Activated CD8-positive, alpha-beta T cell treated with anti-CD3 and anti-CD28 coated beads for 36 hours (primary cell): ENCODE measurements at places on chromosomes 6 and 20. TPM values are rescaled to one million over a fixed set of nuclear protein-coding genes. Genes with fewer than 3 reads are reported as not detected.

The CCN6 gene
- not detected for total RNA-seq

The PTPN1 gene
- total RNA-seq = 65.1 TPM

The RBM24 gene
- total RNA-seq = not detected

GRCh38 chr6:1670711-1671462, 61.2 kb downstream of the FOXC1 start:
- H3K36me3 ChIP-seq = peaks cover 2% of the 10 kb centered on the region
- no peak overlapping the region for H3K27ac ChIP-seq
- H3K27me3 ChIP-seq = no peaks in the 10 kb centered on the region
- H3K4me3 ChIP-seq = no peak overlapping the region

DNA sequence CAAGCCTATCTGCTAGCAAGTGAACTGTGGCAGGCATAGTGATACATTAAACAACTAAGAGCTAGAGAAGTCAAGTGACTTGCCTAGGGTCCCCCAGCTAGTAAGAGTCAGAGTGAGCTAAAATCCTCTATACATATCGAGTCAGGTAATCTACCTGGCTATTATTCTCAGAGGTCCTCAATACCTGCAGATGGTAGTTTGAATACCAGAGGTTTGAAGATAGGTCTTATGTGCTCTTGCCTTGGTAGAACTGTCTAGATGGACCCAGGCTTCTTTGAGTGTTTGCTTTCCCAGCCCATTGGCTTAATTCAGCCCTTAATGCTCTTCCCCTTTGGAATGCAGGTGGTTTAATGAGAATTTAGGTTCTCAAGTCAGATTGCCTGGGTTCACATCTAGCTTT, 1.1 kb downstream of the ERGIC3 start:
- DNase-seq = no peak
- peak overlapping the region; percentile 87 for H3K27ac ChIP-seq
- H3K27me3 ChIP-seq = no peaks in the 10 kb centered on the region
- peaks cover 17% of the 10 kb centered on the region for H3K4me1 ChIP-seq
- peak overlapping the region; percentile 79 for H3K4me3 ChIP-seq

DNA sequence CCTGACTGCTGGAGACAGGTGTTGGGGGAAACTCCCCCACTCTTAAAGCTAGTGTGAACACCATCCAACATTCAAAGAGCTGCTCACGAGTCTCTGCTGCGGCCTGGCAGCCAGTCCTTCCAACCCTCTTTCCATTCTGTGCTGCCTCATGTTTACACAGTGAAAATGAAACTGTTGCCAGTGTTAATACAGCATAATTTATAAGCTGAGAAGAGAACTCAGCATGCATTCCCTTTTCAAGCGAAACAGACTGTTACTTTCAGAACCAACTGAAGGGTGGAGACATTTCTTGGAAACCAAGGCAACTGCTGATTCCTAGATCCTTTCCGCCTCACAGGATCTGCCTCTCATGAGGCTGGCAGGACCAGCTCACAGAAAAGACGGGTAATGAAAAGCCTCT, 533.8 kb upstream of the ID4 start:
- no peaks in the 10 kb centered on the region for H3K27me3 ChIP-seq
- H3K4me3 ChIP-seq = no peak overlapping the region
- no peak overlapping the region for H3K27ac ChIP-seq
- DNase-seq = no peak
- no peaks in the 10 kb centered on the region for H3K4me1 ChIP-seq
- no peaks in the 10 kb centered on the region for H3K36me3 ChIP-seq

- DNase-seq = no peak
- H3K4me1 ChIP-seq = no peaks in the 10 kb centered on the region
- no peaks in the 10 kb centered on the region for H3K36me3 ChIP-seq
- no peaks in the 10 kb centered on the region for H3K27me3 ChIP-seq
- H3K4me3 ChIP-seq = no peak overlapping the region
Observed at GRCh38 chr6:165455488-165455887, 146.1 kb upstream of the C6orf118 start.
